ENCODE measurements at places on chromosomes 12 and 14.

DNA sequence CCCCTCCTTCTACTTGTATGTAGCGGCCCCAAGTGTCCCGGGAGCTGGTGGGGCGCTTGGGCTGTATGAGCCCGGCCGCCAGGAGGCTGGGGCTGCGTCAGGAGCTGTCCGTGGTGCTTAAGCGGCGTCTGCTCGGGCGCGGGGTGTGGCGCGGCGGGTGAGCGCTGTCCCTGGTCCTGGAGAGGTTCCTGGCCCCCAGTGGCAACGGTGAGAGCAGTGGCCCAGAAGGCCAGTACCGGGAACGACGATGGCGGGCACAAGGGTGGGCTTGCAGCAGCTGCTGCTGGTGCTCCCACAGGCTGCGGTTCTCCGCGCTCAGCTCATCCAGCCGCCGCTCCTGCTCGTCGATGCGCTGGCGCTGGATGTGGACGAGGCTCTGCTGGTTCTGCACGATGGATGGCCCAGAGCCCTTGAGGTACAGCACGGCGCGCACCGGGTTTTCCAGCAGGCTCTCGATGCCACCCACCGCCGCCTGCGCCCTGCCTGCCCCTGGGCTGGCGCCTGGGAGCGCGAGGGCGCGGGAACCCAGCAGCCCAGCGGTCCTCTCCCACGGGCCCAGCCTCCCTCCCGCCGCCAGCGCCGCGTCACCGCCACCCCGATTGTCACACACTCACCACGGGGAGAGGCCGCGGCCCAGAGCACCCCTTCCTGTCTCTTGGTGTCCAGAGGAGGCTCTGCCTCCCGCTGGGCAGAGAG is 41.9 kb upstream of the FKBP4 start:
- DNase-seq: peak; percentile 66

GRCh38 chr14:34668111-34668510 is 38.2 kb upstream of the SNX6 start:
- DNase-seq: no peak

GRCh38 chr14:95875831-95876760 is 536 bp upstream of the TUNAR start:
- DNase-seq: no peak

- no peak for DNase-seq
Measured at GRCh38 chr12:28933864-28934527, 215.1 kb upstream of the FAR2 start.

DNA sequence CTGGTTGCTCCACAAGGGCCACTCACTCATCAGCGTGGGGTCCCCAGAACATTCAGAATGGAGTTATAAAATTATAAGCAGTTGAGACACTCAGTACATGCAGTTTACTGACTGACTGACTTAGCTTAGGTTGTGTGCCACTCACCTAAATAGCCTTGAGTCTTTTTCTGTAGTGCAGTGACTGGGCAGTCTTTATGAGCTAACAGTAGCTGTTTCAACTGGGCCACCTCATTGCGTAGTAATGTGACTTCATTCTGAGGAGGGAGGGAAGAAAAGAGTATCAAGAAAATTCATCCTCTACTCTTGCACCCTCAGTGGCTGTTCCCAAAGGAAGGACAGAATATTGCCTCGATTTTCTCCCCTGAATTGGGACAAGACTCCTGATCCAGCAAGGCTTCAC is 15.8 kb upstream of the NPFF start:
- no peak for DNase-seq

DNA sequence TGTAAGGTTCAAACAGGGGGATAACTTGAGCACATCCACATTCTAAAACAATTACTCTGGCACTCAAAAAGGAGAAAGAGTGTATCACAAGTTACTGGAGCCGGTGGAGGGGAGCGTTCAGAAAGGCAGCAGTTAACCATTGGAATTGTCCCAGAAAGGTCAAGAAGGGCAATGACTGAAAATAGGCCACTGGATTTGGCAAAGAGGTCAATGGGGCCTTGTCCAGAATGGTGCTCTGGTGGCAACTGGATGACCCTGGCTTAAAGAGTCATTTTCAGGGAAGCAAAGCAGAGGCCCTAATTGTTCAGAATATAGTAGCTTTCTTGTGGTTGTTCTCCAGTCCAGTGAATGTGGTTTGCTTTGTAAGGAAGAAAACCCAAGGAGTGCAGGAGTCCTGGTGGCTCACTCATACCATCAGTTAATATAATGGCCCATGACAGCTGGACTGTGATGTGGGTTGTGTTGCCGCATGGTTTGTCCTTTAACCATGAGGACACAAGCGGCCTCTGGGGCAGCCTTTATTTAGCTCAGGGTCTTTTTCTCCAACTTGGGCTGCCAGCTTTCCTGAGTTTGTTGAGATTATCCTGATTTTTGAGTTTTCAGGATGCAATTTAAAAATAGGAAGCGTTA is 142.8 kb upstream of the PELI2 start:
- no peak for DNase-seq

DNA sequence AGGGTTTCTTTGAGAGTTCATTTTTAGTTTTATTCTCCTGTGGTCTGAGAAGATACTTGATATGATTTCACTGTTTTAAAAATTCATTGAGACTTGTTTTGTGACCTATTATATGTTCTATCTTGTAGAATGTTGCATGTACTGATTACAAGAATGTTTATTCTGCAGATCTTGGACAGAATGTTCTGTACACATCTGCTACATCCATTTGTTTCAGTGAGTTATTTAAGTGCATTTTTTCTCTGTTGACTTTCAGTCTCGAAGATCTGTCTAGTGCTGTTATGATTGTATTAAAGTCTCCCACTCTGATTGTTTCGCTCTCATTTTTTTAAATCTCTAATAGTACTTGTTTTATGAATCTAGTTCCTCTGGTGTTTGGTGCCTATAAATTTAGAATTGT is 1319.8 kb downstream of the TMEM121 start:
- no peak for DNase-seq

DNA sequence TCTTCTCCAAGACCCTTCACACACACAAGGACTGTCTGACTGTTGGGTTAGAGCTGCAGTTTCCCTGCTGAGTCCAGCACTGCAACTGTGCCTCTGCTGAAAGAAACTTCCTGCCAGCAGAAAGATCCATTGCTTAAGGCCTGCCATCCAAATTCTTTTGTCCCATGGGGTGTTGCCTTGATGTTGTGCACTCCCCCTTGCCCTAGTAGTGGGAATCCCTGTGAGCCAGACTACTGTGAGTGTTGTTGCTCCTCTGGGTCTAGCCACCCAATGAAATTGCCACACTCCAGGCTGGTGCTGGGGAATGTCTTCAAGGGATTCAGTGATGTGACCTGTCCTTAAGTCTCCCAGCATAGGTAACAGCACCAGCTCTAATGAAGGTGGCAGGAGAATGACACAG is 166.6 kb upstream of the PDE3A start:
- DNase-seq: no peak

GRCh38 chr12:52041695-52042123 is 9.5 kb upstream of the NR4A1 start:
- peak; percentile 64 for DNase-seq

- DNase-seq: no peak
Measured at GRCh38 chr12:59874781-59875180, 279.0 kb downstream of the SLC16A7 start.

- DNase-seq: peak; percentile 9
Measured at GRCh38 chr14:104080376-104081260, 4.9 kb upstream of the ASPG start.
